Body of pancreas (tissue), 4 donors: ENCODE measurements at places on chromosomes 11 and 22. TPM values are rescaled to one million over a fixed set of nuclear protein-coding genes. Genes with fewer than 3 reads are reported as not detected.

OR52I1 gene
- not detected for total RNA-seq

MB gene
- not detected for total RNA-seq

KCNJ1 gene
- not detected for total RNA-seq

ZBTB16 gene
- 150 TPM for total RNA-seq

OR4D5 gene
- 0.78 TPM for total RNA-seq

BATF2 gene
- 20.8 TPM for total RNA-seq

OR6A2 gene
- 1.0 TPM for total RNA-seq

RASD2 gene
- total RNA-seq = 0.26 TPM

SPON1 gene
- 26.7 TPM for total RNA-seq

GAB4 gene
- total RNA-seq = not detected

F2 gene
- total RNA-seq = not detected

MMP13 gene
- not detected for total RNA-seq

PATE1 gene
- total RNA-seq = not detected

SLC6A5 gene
- not detected for total RNA-seq

SESN3 gene
- 11.4 TPM for total RNA-seq

SHANK2 gene
- total RNA-seq = 44.4 TPM

RFPL2 gene
- not detected for total RNA-seq

GNG3 gene
- total RNA-seq = not detected
